Temporal lobe (tissue), 4 donors: ENCODE measurements at places on chromosomes 6 and 20. TPM values are rescaled to one million over a fixed set of nuclear protein-coding genes. Genes with fewer than 3 reads are reported as not detected.

The PPP2R5D gene
- total RNA-seq: 33.9 TPM

The EMILIN3 gene
- 3.7 TPM for total RNA-seq

The PYGB gene
- 62.4 TPM for total RNA-seq

The EDN1 gene
- total RNA-seq: 3.4 TPM

The TCP11 gene
- total RNA-seq: 0.25 TPM

The RIPOR3 gene
- total RNA-seq: 0.98 TPM

The PLCB1 gene
- 51.1 TPM for total RNA-seq

The POM121L2 gene
- total RNA-seq: not detected

The PCIF1 gene
- 14.5 TPM for total RNA-seq

The PPP1R3G gene
- 1.5 TPM for total RNA-seq

The GATA5 gene
- total RNA-seq: not detected
